ENCODE measurements at places on chromosomes 4 and X.
A peak's percentile ranks its signal among the peaks of the same experiment; 100 is the strongest.

DNA sequence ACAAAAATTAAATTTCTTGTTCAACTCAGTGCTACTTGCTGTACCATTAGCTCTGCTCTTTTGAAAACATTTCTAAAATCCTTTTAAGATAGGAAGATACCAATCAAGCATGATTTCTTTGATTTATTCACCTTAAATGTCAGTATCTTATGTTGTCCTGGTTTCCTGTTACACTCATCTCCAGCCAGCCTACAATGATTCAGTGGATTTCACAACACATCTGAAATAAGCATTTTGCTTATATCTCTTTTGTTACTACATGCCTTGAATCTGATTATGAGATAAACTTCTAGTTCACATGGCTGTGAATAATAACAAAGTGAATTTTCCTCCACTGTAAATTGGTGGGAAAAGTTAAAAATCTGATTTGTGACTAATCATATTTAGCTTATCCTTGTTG is 112.5 kb upstream of the BMP3 start:
- no peak for DNase-seq

DNA sequence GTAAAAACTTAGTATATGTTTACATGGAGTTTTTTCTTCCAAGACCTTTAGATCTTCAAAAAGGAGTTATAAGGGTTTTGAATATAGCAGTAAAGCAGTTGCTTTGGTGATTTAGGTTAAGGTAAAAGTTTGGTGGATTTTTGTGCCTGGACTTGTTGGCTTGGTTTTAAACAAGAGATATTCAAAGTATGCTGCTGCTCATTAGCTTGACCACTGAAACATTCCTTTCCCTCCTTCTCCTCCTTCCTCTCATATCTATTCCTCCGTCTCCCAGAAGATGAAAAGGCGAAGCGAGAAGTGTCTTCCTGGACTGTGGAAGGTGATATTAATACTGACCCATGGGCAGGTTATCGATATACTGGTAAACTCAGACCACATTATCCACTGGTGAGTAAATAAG is 38.4 kb downstream of the METAP1 start:
- no peak for DNase-seq

DNA sequence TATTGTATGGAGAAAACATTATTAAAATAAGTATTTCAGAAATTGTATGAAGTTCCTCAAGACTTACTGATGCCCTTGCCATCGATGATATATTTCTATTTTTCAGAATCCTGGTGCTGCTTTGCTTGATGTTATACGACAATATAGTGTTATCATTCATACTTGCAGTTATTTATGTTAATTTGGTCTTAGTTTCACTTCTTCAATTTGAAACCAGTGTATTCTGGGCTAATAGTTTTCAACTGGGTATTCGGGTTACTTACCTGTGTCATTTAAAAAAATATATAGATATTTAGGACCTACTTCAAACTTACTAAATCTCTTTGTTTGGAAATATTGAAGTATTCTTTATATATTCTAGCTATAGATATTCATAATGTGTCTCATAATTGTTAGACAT is 1414.7 kb downstream of the C4orf33 start:
- no peak for DNase-seq

DNA sequence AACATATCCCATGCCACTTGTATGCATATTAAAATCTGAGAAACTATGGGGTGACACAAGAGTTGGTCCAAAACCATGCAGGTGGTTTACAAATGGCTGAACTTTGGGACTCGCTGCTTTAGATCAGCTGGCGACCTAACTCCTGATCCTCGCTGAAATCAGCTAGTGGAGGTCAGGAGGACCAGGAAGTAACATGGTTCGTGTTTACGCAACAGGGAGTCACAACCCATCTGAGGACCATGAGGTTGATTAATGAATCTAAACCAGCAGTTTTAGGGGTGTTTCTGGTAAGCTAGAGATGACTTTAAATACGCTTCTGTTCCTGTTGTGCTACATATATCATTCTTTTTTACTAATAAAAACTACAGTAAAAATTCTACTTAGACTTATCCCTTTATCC is 12.9 kb downstream of the TSPAN5 start:
- no peak for DNase-seq

DNA sequence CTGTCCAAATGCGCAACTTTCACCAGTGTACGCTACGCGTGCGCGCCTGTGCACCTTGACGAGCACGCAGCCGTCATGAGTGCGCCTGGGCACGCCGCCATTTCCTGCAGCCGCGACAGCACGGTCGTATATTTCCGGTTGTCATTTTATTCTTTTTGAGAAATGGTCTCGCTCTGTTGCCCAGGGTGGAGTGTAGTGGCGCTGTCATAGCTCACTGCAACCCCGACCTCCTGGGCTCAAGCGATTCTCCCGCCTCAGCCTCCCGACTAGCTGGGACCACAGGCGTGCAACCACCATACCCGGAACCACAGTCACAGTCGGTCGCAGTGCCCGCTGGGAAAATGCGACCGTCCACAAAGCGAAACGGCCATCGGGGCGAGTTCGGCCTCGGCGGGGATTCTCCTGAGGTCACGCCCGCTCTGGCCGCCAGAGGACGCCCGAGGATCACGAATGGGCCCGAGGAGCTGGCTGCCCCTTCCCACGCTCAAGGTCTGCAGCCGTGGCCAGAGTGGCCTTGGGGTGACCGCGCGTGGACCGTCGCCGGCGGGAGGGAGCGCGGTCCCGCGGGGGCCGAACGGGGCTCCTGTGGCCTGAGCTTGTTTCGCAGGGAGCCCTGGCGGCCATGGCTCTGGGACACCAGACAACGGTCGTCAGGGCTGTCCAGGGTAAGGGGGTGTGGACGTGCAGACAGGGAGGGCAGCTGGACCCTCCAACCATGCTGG is 23.7 kb upstream of the PNMA3 start:
- peak; percentile 42 for DNase-seq

- no peak for DNase-seq
Measured at GRCh38 chrX:43064096-43064495, 286.1 kb upstream of the PPP1R2C start.

GRCh38 chr4:159150821-159151390 is 48.0 kb downstream of the RAPGEF2 start:
- DNase-seq, result no peak

DNA sequence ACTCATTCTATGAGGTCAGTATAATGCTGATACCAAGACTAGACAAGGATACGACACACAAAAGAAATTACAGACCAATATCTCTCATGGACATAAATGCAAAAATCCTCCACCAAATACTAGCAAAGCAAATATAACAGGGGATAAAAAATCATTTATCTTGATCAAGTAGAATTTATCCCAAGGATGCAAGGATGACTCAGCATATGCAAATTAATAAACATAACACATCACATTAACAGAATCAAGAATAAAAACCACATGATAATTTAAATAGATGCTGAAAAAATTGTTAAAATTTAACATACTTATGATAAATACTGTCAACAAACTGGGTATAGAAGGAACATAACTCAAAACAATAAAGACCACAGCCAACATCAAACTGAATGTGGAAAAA is 69.4 kb upstream of the GABRA2 start:
- no peak for DNase-seq

DNA sequence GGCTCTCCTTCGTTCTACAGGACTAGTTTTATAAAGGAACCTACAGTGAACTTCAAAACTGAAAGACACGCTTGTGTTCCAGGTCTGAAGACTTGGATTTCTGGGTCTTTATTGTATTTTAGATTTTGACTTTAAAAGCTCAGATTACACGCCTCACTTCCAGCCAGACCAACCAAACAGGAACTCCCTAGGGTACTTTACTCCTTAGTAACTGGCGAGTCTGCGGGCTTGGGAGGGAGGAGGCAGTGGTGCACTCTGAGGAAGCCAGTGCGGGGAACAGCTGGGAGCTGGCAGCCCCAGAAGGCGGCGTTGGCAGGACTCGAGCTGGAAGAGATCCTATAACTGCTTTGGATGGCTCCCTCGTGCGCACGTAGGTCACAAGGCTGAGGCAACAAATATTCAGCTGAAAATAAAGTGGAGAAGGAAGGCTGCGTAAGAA is 391 bp upstream of the PHKA1 start:
- DNase-seq, result no peak

- DNase-seq, result peak; percentile 25
Measured at GRCh38 chrX:41180194-41180908, 95.1 kb downstream of the USP9X start.

DNA sequence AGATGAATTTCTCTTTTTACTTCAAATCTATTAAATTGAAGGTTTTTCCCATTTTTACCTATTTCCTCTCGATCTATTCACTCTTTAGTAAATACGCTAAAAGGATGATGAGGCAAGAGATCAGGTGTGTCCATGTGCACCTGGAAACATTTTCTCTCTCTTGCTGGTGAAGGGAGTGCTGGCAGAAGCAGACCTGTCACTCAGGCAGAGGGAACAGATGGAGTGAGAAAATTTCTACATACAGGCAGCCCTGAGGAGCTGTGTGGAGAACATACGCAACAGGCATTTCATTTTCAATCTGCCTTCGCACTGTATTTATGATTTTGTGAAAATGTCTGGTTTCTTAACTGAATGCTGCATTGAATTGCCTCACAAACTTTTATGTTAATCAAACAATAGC is 249.5 kb downstream of the GPM6A start:
- DNase-seq, result no peak

- DNase-seq, result no peak
Measured at GRCh38 chr4:86155766-86156165, 204.1 kb downstream of the MAPK10 start.

GRCh38 chr4:170047771-170048354 is 21.7 kb upstream of the MFAP3L start:
- peak; percentile 34 for DNase-seq

- DNase-seq, result no peak
Measured at GRCh38 chr4:1459722-1460511, 53.7 kb upstream of the NKX1-1 start.

DNA sequence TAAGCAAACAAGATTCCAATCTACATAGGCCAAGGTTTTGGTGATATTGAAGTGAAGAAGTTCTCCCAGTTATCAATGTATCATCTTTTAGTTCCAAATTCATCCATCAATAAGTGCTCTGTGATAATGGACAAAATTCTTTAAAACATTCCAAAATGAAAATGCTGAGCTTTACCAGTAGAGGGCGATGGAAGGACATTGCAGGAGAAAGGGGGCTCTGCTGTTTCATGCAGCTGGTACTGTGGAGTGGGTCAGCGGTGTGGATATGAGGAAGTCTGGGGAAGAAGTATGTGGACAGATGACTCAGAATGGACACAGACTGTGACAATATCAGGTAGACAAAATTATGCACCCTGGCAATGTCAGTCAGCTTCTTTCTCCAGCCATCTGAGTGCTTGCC is 46.6 kb upstream of the HS6ST2 start:
- DNase-seq, result no peak

DNA sequence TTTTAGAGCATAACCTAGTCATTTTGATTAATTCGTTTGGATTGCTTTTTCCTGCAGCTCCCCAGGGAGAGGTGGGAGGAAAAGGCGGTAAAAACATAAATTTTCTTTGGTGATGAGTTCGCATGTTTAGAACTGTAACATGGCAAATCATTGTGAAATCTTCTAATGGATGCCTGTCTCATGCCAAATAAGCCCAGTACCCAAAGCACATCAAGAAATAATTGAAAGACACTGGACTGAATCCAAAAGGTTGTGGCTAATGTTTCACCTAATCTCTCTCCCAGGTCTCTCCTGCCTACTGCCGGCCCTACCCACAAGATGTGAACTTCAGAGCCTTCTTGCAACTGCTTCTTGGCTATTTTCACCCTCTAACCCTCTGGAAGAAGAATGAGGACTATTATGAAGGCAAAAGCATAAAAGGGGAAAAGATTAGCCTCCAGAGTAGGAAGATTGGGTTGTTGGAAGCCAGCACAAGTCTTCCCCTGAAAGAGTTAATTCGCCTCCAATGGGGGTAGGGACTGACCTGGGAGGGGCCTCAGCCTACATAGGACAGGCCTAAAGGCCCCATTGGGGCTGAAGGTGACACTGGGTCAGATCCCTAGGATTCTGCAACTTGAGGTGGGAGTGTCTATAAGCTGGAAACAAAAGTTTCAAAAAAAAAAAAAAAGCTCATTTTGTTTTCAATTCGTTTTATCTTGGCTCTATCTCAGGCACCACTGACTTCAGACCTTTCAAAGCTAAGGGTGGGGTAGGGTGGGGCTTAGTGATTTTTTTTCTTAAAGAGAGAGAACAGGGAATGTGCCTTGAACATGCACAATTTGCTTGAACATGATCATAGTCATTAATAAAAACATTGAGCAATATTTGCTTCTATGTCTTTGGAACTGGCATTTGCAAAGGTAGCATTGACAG is 278.6 kb upstream of the KLF3 start:
- DNase-seq, result no peak

Data from activated gamma-delta T cell treated with anti-CD3 and anti-CD28 coated beads, Interleukin-2, amount 50 U/mL, for 16 hours (primary cell).